ENCODE measurements at places on chromosomes 1 and 21. TPM values are rescaled to one million over a fixed set of nuclear protein-coding genes. Genes with fewer than 3 reads are reported as not detected.

The AVPR1B gene
- 0.36 TPM for total RNA-seq

The COL24A1 gene
- total RNA-seq: 7.6 TPM

The PKP1 gene
- total RNA-seq: 0.16 TPM

GRCh38 chr1:152673016-152673415, 2.1 kb upstream of the LCE2C start:
- no peak for DNase-seq

DNA sequence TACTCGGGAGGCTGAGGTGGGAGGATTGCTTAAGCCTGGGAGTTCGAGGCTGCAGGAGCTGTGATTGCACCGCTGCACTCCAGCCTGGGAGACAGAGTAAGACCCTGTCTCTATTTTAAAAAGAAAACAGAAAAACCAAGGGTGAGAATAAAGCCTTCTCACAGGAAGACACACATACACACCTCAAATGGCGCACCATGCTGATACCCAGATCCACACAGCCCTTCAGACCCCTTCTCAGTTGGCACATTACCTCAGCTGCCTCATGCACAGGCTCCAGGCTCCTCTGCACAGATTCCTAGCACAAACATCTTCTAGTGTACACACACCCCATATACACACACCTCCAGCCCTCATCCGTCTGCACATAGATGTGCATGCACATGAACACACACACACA, 7.9 kb downstream of the FGR start:
- no peak for DNase-seq

The SGIP1 gene
- 14.1 TPM for total RNA-seq

The OPTC gene
- total RNA-seq: not detected

The TSTD1 gene
- total RNA-seq: 23.7 TPM

Measured in sigmoid colon (tissue), 7 donors.